ENCODE measurements at places on chromosomes 11 and 22.
A peak's percentile ranks its signal among the peaks of the same experiment; 100 is the strongest.

GRCh38 chr11:102829316-102830000, 14.0 kb downstream of the MMP3 start:
- DNase-seq = no peak

GRCh38 chr22:37681556-37682049, 4.5 kb upstream of the NOL12 start:
- peak; percentile 37 for DNase-seq

DNA sequence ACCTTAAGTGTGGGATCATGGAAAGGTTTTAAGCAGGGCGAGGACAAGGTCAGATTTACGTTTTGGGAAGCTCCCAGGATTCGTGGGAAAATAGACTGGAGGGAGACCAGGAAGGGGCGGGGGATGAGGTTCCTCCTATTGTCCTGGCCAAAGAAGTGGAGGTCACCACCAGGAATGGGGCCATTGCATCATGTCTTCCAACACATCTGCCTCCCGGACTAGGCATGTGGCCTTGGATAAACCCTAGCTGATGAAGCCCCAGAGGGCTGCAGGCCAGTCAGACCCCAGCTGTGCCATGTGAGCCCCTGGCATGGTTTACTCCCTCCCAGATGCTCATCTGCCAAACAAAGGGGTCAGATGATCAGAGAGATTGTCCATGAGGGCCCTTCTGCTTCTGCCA, 11.5 kb upstream of the YWHAH start:
- no peak for DNase-seq

GRCh38 chr22:31578171-31578570, 81.8 kb downstream of the SFI1 start:
- no peak for DNase-seq

GRCh38 chr22:36331912-36332622, 55.7 kb downstream of the MYH9 start:
- DNase-seq = peak; percentile 72

- DNase-seq = no peak
Measured at GRCh38 chr11:74468936-74469335, 1.6 kb upstream of the KCNE3 start.

DNA sequence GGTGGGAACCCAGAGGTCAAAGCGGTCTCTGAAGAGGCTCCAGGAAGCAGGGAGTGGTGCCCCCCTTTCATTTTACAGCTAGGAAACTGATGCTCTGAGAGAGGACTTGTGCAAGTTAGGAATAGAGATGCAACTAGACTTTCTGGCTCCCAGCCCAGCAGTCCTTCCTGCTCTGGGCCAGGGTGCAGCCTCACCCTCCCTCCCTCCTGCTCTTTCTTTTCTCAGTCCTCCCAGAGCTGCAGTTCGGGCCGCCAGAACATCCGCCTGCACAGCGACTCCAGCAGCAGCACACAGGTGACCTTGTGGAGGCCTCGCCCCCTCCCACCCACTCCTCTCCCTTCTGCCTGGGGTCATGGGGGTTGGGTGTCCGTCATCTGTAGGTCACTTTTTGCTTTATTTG, 51.5 kb downstream of the LHFPL7 start:
- no peak for DNase-seq

DNA sequence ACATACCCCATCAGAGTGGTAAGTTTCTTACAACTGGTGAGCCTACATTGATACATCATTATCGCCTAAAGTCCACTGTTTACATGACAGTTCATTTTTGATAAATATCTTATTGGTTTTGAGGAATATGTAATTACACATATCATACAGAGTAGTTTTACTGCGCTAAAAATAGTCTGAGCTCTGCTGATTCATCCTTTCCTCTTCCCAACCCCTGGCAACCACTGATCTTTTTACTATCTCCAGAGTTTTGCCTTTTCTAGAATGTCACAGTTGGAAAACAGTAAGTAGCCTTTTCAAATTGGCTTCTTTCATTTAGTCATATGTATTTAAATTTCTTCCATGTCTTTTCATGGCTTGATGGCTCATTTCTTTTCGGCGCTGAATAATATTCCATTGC, 112.8 kb downstream of the LARGE1 start:
- DNase-seq = no peak
